Germinal center (tissue), 1 donor: ENCODE measurements at places on chromosomes 12 and 14.

- DNase-seq: no peak
Observed at GRCh38 chr14:33408291-33408690, 469.6 kb downstream of the NPAS3 start.

- no peak for DNase-seq
Observed at GRCh38 chr12:75581515-75581914, 70.1 kb upstream of the KRR1 start.

DNA sequence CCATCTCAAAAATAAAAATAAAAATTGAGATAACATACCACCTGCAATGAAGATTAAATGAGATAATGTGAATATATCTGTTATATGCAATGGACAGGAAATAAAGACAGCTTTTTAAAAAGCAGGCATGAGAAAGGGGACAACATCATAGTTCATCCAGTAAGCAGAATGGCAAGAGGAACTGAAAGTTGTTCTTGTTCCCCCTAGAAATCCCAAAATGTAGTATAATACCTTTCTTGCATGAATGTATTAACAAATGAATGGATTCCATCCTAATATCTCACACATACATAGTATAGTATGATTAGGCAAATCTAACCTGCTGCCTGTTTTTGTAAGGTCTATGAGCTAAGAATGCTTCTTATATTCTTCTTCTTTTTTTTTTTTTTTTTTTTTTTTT is 31.4 kb downstream of the FGD6 start:
- DNase-seq: no peak

DNA sequence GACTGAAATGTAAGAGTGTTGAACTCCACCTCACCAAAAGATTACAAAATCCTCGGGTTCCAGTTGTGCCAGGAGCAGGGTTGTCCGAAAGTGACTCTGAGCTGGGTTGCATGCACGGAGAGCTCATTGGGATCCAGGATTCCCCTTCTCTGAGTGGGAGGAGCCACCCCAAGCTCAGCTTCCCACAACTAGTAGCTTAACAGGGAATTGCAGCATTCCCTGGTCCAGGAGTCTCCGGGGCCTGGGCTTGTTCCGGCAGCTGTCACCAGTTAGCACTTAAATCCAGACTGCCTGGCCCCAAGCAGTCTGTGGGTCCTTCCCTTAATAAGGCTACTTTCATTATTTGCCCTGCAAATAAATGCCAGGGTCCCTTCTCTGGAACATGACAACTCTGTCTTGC is 50.1 kb downstream of the CD9 start:
- no peak for DNase-seq

- DNase-seq: peak; percentile 73
Observed at GRCh38 chr14:51860164-51860824, at the start of gene GNG2. Gene GNG2 (plus strand): TSS chr14:51860612. CDS start chr14:51950679, 90,067 bp downstream.

GRCh38 chr14:48849741-48850322 is 736.3 kb downstream of the RPS29 start:
- DNase-seq: no peak

DNA sequence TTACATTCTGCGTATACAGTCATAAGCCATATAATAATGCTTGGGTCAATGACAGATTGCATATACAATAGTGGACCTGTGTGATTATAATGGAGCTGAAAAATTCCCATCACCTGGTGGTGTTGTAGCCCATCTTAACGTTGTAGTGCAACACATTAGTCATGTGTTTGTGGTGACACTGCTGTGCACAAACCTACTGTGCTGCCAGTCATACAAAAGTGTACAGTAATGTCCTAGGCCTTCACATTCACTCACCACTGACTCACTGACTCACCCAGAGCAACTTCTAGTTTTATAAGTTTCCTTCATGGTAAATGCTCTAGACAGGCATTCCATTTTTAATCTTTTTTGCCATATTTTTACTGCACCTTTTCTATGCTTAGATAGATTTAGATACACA is 194.8 kb upstream of the SEL1L start:
- DNase-seq: no peak

GRCh38 chr12:102172436-102172835 is 25.2 kb downstream of the PMCH start:
- no peak for DNase-seq

DNA sequence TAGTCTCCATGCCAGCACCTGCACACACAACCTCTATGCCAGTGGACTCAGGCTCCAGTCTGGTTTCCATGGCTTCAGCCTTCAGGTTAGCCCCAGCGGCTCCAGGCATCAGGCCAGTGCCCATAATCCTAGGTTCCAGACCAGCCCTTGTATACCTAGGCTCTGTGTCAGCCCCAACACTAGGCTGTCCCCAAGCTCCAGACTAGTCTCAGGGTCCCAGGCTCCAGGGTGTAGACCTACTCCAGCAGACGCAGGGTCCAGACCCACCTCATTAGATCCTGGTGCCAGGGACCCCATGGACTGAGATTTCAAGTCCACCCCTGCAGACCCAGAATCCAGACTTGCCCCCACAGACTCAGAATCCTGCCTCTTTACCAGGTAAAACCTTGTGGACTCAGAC is 275.9 kb downstream of the SLC16A7 start:
- no peak for DNase-seq
